ENCODE measurements at places on chromosomes 2 and 18.

DNA sequence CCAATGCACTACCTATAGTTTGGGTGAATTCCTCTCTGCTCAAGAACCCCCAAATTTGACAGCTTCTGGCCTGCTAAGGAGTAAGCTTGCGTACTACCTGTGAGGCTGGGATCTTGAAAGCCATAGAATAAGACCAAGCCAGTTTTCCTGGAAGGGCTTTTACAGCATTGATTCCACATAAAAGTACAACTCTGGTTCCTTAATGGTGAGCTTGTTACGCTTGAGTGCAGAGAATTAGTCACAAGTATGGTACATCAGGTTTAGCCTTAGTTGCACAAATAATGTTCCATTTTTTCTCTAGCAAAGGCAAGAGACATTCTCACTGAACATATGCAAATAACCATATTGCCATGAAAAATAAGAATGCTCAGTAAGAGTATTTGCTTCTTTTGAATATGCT, 39.1 kb upstream of the STK39 start:
- no peak overlapping the region for H3K27ac ChIP-seq
- no peaks in the 10 kb centered on the region for H3K4me1 ChIP-seq
- no peaks in the 10 kb centered on the region for H3K36me3 ChIP-seq
- H3K27me3 ChIP-seq, result no peaks in the 10 kb centered on the region
- no peak overlapping the region for H3K4me3 ChIP-seq

- no peak overlapping the region for H3K27ac ChIP-seq
- no peaks in the 10 kb centered on the region for H3K27me3 ChIP-seq
- H3K36me3 ChIP-seq, result no peaks in the 10 kb centered on the region
- DNase-seq, result no peak
- H3K4me1 ChIP-seq, result no peaks in the 10 kb centered on the region
- H3K4me3 ChIP-seq, result no peak overlapping the region
Measured at GRCh38 chr2:195945056-195945455, 123.6 kb downstream of the DNAH7 start.

DNA sequence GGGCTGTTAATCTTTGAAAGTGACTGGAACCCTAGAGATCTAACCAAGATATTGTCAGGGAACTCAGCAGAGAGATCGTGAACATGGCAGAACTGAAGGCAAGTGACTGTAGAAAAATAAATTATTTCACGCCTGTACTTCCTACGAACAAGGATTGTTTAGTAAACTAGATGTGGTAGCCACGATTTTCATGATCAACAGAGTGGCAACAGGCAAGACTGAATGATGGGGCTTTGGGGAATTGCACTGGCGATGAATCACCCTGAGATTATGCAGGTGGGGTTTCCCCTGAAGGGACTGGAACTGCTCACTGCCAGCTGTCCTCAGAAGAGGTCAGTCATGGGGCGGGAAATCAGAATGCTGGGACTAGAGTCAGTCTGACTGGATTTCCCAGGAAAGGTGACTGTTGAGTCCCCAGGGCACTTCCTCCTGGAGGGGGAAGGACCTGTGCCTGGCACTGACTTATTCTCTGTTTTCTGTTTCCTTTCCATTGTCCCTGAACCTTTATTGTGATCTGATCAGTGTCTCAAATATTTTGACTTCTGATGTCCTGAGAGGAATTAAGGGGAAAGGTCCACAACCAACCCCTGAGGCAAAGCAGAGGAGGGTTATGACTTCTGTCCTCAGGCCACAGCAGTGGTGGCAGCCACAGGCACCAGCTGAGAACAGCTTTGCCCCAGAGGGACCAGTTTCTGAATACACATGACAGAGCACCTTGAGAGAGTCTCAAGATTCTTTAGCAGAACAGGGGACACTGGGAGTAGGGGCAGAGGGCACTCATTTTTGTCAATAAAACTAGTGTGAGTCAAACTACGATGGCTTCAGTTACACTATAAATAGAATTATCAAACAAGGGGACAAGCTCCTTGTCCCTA, 70.0 kb downstream of the NAB1 start:
- no peaks in the 10 kb centered on the region for H3K27me3 ChIP-seq
- peaks cover 2% of the 10 kb centered on the region for H3K4me1 ChIP-seq
- H3K27ac ChIP-seq, result no peak overlapping the region
- H3K36me3 ChIP-seq, result no peaks in the 10 kb centered on the region

- no peak for DNase-seq
- no peaks in the 10 kb centered on the region for H3K36me3 ChIP-seq
- H3K4me1 ChIP-seq, result no peaks in the 10 kb centered on the region
- no peaks in the 10 kb centered on the region for H3K27me3 ChIP-seq
- H3K27ac ChIP-seq, result no peak overlapping the region
Measured at GRCh38 chr2:12803607-12804006, 86.9 kb downstream of the TRIB2 start.

GRCh38 chr2:117714745-117715417, 99.6 kb upstream of the DDX18 start:
- no peaks in the 10 kb centered on the region for H3K27me3 ChIP-seq
- DNase-seq, result no peak
- H3K36me3 ChIP-seq, result no peaks in the 10 kb centered on the region
- no peaks in the 10 kb centered on the region for H3K4me1 ChIP-seq

DNA sequence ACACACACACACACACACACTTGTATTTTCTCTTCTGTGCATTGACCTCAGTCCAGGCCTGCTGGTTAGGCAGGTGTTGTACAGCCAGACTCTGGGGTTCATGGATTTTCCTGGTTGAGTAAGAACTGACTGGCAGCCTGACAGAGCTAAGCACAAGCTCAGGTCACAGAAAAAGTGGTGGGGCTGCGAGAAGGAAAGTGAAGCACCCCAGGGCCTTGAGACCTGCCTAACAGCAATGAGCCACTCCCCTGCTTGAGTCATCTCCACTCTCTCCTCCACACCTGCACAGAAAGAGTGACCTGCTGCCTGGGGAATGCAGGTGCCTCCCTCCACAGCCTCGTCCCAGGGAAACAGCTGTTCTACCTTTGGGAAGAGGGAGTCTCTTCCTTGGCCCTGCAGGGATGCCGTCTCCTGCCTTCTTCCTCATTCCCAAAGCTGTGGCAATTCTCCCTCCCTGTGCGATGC, 91.4 kb upstream of the LGALSL start:
- DNase-seq, result no peak
- H3K27me3 ChIP-seq, result no peaks in the 10 kb centered on the region
- no peak overlapping the region for H3K27ac ChIP-seq
- H3K4me1 ChIP-seq, result no peaks in the 10 kb centered on the region
- H3K36me3 ChIP-seq, result no peaks in the 10 kb centered on the region

DNA sequence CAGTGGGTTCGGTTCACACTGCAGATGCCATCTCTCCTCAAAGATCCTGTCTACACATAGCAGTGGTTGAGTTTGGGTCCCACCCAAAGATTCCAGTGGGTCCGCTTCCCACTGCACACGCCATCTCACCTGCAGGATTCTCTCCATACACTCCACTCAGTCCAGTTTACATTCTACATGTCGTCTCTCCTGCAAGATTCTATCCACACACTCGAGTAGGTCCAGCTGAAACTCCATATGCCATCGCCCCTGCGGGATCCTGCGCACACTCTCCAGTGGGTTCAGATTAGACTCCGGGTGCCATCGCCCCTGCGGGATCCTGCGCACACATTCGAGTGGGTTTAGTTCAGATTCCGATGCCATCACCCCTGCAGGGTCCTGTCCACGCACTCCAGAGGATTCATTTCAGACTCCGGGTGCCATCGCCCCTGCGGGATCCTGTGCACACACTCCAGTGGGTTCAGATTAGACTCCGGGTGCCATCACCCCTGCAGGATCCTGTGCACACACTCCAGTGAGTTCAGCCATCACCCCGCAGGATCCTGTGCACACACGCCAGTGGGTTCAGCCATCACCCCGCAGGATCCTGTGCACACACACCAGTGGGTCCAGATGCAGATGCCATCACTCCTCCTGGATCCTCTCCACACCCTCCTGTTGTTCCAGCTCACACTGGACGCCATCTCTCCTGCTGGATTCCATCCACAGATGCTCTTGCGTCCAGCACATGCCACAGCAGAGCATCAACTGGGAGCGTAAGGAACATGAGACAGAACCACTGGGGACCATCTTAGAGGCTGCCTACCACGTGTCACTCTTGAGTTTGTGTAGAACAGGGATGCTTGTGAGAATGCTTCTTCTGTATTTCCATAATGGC, 3.0 kb upstream of the PXDN start:
- no peaks in the 10 kb centered on the region for H3K27me3 ChIP-seq
- no peak for DNase-seq
- H3K36me3 ChIP-seq, result no peaks in the 10 kb centered on the region

GRCh38 chr2:15826273-15826717, 114.1 kb upstream of the MYCN start:
- no peak for DNase-seq
- H3K27ac ChIP-seq, result no peak overlapping the region
- no peaks in the 10 kb centered on the region for H3K4me1 ChIP-seq
- no peaks in the 10 kb centered on the region for H3K27me3 ChIP-seq
- no peak overlapping the region for H3K4me3 ChIP-seq
- no peaks in the 10 kb centered on the region for H3K36me3 ChIP-seq

- H3K4me1 ChIP-seq, result no peaks in the 10 kb centered on the region
- peaks cover 2% of the 10 kb centered on the region for H3K27me3 ChIP-seq
- H3K27ac ChIP-seq, result no peak overlapping the region
- H3K4me3 ChIP-seq, result no peak overlapping the region
- DNase-seq, result no peak
Measured at GRCh38 chr2:18378020-18378653, 182.3 kb downstream of the RDH14 start.

DNA sequence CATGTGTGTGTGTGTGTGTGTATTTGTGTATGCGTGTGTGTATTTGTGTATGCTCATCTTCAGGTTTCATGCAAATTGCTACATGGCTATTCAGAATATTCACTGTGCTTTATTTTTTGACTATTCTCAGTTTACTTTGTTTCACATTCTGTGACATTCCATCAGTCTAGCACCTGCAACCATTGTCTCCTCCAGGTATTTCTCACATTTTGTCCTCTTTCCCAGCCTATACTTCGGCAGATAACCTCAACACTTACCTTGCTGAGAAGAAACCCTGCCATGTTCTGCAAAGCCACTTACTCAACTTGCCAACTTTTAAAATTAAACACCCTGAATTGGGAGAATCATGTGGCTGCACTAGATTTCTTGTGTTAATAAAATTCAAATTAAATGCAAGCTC, 135.4 kb upstream of the REG3A start:
- no peak for DNase-seq
- no peak overlapping the region for H3K27ac ChIP-seq
- no peaks in the 10 kb centered on the region for H3K4me1 ChIP-seq

- H3K27ac ChIP-seq, result no peak overlapping the region
- H3K4me3 ChIP-seq, result no peak overlapping the region
- DNase-seq, result no peak
- H3K27me3 ChIP-seq, result no peaks in the 10 kb centered on the region
- H3K4me1 ChIP-seq, result no peaks in the 10 kb centered on the region
Measured at GRCh38 chr2:24771764-24772586, 21.2 kb downstream of the PTRHD1 start.

DNA sequence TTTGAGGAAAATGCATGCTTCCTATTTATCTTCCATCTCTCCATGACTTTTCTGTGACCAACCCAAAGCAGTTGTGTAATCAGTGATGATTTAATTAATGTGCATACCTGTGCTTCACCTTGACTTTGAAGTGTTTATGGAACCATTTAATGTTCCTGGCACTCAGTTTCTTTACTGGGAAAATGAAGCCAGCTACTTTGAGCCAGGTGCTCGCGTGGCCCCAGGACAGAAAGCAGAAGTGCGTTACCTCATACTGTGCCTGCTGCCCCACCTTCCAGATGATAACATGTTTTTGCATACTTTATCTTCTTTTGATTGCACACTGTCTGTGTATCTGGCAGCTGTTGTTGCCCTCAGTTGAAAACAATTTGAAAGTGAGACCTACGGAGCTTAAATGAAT, 61.3 kb downstream of the PMAIP1 start:
- H3K4me1 ChIP-seq, result no peaks in the 10 kb centered on the region
- no peaks in the 10 kb centered on the region for H3K36me3 ChIP-seq
- no peak for DNase-seq
- H3K27me3 ChIP-seq, result no peaks in the 10 kb centered on the region

- H3K36me3 ChIP-seq, result peaks cover 10% of the 10 kb centered on the region
- H3K27me3 ChIP-seq, result no peaks in the 10 kb centered on the region
- no peak for DNase-seq
- H3K4me1 ChIP-seq, result peaks cover 2% of the 10 kb centered on the region
Measured at GRCh38 chr18:13415736-13416135, 197.2 kb downstream of the LDLRAD4 start.

DNA sequence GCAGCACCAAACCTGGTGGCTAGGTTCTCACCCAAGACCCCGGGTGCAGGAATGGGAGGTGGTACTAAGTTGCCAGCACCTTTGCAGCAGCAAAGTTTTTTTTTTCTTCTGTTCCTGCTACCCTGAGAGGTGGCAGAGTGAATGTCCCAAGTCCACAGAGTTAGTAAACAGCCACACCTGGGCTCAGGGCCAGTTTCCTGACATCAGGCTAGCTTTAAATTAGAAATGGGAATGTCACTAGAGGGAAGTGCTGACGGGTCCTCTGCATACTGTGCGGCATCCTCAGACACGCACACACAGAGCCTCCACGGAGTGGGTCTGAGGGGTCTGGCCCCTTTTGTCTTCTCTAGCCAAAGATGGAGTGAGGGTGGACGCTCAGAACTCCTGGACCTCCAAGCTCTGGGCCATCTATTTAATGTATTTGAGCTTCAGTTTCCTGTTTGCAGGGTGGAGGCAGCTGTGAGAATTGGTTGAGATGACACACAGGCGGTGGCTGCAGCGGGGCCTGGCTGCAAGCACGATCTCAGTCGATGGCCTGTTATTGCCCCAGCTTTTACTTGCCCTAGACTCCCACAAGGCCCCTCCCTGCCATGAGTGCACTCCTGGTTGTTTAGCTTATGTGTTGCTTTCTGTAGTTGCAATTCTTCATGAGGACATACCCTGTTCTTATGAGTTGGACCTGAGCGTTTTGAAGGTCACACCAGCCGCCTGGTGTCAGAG, 751.4 kb upstream of the HS6ST1 start:
- no peak overlapping the region for H3K27ac ChIP-seq
- no peak overlapping the region for H3K4me3 ChIP-seq
- no peaks in the 10 kb centered on the region for H3K27me3 ChIP-seq
- H3K36me3 ChIP-seq, result no peaks in the 10 kb centered on the region
- no peaks in the 10 kb centered on the region for H3K4me1 ChIP-seq
- DNase-seq, result no peak

GRCh38 chr18:47062471-47062870, 27.1 kb upstream of the ELOA2 start:
- H3K27me3 ChIP-seq, result no peaks in the 10 kb centered on the region
- no peak overlapping the region for H3K4me3 ChIP-seq
- no peaks in the 10 kb centered on the region for H3K4me1 ChIP-seq
- H3K36me3 ChIP-seq, result no peaks in the 10 kb centered on the region

DNA sequence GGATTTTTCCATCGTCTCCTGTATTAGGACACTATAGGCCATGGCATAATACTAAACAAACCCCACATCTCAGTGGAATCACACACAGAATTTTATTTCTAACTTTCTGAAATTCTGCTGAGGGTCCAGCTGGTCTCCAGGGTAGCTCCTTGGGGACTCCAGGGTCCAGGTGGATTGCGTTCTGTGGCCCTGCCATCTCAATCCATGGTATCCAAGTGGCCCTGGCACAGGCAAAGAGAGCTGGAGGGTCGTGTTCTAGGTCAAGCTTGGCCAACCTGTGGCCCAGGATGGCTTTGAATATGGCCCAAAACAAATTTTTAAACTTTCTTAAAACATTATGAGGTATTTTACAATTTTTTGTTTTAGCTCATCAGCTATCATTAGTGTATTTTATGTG, 134.6 kb downstream of the CTIF start:
- peaks cover 7% of the 10 kb centered on the region for H3K4me1 ChIP-seq
- no peak for DNase-seq
- H3K4me3 ChIP-seq, result no peak overlapping the region
- H3K36me3 ChIP-seq, result no peaks in the 10 kb centered on the region

Data from effector memory CD4-positive, alpha-beta T cell (primary cell).